ENCODE measurements at places on chromosomes 2 and 18. TPM values are rescaled to one million over a fixed set of nuclear protein-coding genes. Genes with fewer than 3 reads are reported as not detected.

DNA sequence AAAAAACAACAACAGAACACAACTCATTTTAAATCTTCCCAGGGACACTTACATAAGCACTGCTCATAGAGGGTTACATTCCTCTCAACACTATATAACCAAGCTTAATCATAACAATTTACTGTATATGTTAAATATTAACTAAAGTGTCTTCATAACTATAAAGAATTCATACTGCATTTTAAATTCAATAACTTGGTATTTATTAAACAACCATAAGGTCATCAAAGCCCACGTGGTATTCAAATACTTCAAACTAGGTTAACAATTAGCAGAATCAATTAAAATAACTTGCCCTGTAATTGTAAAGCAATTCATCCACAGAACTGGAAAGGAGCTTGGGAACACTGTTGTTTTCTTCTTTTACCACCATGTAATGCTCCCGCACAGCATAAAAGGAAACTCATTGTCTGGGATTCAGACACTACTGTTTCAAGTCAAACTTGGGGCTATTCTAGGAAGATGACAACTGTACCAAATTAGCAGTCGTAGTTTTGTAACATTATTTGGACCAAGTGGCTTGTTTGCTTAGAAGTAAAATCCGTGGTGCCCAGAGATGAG lies 10.4 kb downstream of the GAREM1 start:
- no peak for DNase-seq

GRCh38 chr18:46246101-46246500 lies 141.9 kb downstream of the HAUS1 start:
- no peak for DNase-seq

DNA sequence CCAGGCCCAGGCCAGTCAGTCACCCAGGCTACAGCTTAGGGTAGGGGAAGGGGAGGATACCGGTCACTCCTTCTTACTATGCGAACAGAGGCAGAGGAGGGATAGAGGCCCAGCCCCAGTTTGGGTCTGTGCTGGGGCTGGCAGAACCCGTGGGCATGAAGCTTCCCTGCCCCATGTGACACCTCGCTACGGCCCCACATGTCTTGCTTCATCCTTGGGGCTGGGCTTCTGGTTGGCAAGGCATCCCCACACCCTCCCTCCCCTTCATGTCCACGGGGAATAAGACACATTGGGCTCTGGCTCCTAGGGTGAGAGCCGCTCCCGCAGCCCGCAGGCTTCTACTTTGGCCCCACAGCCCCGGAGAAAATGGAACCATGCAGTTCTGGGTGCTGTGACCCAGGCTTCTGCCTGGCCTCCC lies 32.4 kb downstream of the HS1BP3 start:
- no peak for DNase-seq

DNA sequence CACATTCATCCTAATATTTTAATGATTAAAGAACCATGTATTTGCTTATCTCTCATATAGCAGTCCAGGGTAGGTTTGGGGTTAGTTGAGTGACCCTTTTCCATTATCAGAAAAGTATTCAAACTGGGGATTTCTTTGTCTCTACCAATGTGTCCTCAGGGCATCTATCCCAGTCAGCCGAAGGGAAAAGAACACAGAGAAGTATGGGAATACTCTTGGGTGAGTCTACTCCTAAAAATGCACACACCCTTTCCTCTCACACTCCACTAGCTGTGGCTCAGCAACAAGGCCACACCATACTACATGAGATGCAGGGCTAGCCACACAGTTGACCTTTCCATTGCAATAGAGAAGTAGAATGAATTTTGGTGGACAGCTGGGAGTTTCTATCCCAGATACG lies 114.3 kb downstream of the NXPH2 start:
- DNase-seq = no peak

- no peak for DNase-seq
Measured at GRCh38 chr18:3463051-3463450, 13.1 kb downstream of the TGIF1 start.

- DNase-seq = no peak
Measured at GRCh38 chr18:47969816-47970215, 39.4 kb upstream of the SMAD2 start.

- no peak for DNase-seq
Measured at GRCh38 chr2:225814554-225814953, 415.0 kb downstream of the NYAP2 start.

GRCh38 chr2:121237336-121237979 lies 47.5 kb downstream of the TFCP2L1 start:
- no peak for DNase-seq

GRCh38 chr2:202541137-202541536 lies 93.6 kb upstream of the FAM117B start:
- no peak for DNase-seq

DNA sequence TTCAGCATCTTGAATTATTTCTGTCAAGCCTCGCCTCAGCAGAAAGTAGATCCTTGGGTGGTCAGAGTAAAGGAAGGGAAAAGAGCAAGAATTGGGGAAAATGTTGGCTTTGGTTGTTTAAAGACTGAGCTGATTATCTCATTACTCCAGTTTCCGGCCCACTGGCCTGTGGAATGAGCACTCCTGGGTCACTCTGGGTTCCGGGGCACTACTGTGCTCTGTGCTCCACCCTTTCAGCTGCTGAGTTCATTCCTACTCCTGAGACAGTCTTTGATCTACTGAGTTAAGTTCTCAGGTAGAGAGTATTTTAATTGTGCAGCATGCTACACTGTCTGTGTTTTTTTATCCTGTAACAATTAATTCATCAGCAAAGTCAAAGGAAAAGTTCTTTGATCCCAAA lies 427.7 kb downstream of the CDH2 start:
- no peak for DNase-seq

DNA sequence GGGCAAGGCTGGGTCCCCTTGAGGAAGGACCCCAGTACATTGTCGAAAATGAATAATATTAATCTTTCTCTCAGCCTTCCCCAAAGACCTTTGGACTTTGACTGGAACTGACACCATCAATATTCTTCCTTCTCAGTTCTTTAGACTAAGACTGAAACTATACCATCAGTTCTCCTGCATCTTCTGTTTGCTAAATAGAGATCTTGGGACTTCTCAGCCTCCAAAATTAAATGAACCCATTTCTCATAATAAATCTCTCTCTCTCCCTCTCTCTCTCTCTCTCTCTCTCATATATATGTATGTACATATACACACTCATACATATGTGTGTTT lies 39.7 kb upstream of the VRK2 start:
- no peak for DNase-seq

DNA sequence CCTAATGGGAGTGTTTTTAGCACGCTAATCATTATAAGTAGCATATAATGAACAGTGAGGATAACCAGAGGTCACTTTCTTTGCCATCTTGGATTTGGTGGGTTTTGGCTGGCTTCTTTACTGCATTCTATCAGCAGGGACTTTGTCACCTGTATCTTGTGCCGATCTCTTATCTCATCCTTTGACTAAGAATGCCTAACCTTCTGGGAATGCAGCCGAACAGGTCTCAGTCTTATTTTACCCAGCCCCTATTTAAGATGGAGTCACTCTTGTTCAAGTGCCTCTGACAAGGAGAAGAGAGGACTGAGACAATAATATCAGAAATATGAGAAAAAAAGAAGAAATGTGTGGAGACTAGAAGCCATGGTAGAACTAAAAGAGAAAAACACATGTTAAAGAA lies 276.4 kb downstream of the TMX3 start:
- no peak for DNase-seq

- DNase-seq = no peak
Measured at GRCh38 chr2:127586136-127586535, 50.7 kb downstream of the MYO7B start.

Gene SERPINB13
- not detected for total RNA-seq

Gene SPP2
- not detected for total RNA-seq

Gene FTCDNL1
- 1.8 TPM for total RNA-seq

Gene CCDC102B
- 3.1 TPM for total RNA-seq

Gene MEMO1
- total RNA-seq = 45.5 TPM

Gene AQP12B
- total RNA-seq = not detected

Gene SLC23A3
- 0.55 TPM for total RNA-seq

Gene GCFC2
- total RNA-seq = 14.4 TPM

Gene TUBB8B
- 1.2 TPM for total RNA-seq

Measured in WTC11 (cell line).